Suppressor macrophage treated with lipopolysaccharide for 1 hour (primary cell): ENCODE measurements at places on chromosomes 3 and 15.

- no peak for DNase-seq
Measured at GRCh38 chr15:90018216-90018831, 17.2 kb downstream of the ZNF710 start.

- no peak for DNase-seq
Measured at GRCh38 chr3:103862415-103862814, 1427.6 kb downstream of the ZPLD1 start.

GRCh38 chr15:91553196-91553854 lies 300.2 kb upstream of the SLCO3A1 start:
- no peak for DNase-seq

DNA sequence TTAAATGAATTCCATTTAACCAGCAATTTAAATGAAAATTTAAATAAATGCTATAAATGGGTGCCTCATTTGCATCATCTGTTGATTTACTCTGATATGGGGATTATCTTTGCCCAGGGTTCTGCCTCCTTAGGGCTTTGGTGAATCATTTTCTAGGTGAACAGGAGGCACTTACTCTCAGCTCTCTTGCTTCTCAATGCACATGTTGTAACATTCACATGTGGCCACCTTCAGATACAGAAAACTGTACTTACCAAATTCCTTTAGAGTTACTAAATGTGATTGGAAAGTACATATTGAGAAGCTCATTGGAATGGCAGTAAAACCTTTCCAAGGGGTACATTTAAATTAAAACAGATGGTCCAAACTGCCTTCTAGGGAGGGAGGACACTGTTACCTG lies 20.8 kb downstream of the GADL1 start:
- no peak for DNase-seq

GRCh38 chr15:81942157-81942556 lies 103.7 kb downstream of the MEX3B start:
- DNase-seq = no peak

DNA sequence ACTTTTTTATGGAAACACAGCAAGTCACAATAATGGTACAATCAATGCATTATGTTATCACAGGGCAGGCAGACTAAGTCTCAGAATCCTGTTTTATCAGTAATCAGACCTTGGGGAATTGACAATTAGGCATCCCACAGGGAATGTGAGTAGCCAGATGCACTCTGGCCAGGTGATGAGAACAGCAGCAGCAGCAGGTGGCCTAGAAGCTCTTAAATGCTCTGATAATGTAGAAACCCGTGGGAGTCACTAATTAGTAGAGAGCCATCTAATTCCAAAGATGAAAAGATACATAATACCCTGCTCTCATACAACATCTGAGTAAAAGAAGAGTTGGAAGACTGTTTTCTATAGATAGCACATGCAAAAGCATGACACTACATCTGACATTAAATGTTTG lies 12.6 kb downstream of the CEP152 start:
- no peak for DNase-seq

DNA sequence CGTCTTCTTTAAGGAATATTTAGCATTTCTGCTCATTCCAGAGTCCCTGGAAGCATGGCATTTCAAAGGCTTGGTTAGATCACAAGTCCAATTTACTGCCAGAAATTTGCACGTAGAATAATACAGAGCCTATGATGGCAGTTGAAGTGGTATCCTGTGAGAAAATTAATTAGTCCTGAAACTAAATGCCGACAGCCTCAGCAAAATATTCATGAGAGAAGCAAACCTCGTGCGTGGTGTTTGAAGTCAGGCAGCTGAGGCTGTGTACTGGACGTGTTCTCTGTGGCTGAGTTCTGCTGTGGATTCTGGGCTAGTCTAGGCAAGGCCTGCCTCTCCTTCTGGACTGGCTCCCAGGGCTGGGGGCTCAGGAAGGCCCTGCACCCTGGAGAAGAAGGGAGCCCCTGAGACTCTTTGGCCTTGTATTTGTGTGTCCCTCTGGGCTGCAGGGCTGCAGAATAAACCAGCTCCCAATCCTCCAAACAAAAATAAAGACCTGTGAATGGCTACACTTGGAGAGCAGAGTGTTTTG lies 106.6 kb downstream of the APBA2 start:
- DNase-seq = no peak

GRCh38 chr3:78304115-78304514 lies 1264.2 kb downstream of the ROBO2 start:
- DNase-seq = no peak

DNA sequence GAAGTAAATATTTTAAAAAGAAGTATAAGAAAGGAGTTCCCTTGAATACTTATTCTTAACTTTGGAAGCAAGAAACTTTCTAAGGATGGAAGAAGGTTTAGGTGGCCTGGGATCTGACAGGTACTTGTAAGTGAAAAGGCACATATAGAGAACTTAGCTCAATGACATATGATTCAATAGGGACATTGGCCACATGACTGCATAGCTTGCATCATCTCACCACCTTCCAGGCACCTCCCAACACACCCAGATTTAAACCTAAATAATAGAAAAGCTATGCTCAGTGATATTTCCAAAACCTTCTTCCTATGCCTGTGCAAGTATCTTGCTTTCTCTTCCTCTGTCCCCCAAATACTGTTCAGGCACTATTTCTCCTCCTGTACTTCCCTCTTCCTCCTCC lies 4.7 kb upstream of the P2RY1 start:
- DNase-seq = no peak

- DNase-seq = no peak
Measured at GRCh38 chr3:48202632-48203031, 14.4 kb upstream of the CDC25A start.

DNA sequence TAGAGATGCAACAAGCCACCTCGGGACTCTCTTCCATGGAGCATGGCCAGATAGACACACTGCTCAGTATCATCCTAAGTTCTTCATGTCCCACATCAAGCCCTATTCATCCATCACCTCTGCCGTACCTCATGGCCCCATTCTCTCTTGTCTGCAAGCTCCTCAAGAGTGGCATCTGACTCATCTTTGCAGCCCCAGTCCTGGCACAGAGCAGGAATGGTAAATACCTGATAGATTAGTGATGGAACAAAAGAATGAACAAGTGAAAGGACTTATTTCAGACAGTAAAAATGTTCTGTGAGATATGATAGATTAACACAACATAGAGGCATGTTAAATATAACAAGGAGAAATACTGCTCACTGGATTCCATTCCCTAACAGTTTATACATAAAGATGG lies 176.4 kb downstream of the ISL2 start:
- DNase-seq = no peak

GRCh38 chr15:40063563-40064011 lies 24.6 kb upstream of the SRP14 start:
- no peak for DNase-seq

DNA sequence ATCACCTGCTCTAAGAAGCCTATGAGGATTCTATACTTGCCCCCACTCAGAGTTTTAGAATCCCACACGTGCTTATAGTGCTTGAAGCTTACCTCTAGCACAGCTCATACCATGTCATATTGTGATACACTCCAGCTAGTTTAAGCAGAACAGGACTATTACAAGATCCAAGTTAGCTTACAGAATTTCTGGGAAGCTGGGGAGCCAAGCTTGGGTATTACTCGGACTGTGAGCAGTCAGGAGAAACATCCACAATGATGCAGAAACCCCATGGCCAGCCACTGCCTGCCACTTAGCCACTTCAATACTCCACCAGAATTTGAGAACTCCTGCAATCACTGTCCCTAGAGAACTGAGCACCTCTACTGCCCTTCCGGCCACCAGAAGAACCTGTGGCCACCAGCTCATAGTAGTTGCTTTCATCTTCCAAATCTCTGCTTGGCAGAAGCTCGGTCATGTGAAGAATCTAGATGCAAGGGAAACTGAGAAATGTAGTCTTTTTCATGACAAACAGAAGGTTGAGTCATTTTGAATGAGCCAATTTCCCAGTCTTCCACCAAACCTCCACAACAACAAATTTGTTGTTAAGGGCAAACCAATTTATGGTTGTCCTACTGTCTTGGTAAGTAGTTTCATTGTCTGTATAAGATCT lies 27.7 kb upstream of the SSR3 start:
- DNase-seq = peak; percentile 54

GRCh38 chr15:67732164-67732563 lies 93.1 kb upstream of the SKOR1 start:
- DNase-seq = no peak

DNA sequence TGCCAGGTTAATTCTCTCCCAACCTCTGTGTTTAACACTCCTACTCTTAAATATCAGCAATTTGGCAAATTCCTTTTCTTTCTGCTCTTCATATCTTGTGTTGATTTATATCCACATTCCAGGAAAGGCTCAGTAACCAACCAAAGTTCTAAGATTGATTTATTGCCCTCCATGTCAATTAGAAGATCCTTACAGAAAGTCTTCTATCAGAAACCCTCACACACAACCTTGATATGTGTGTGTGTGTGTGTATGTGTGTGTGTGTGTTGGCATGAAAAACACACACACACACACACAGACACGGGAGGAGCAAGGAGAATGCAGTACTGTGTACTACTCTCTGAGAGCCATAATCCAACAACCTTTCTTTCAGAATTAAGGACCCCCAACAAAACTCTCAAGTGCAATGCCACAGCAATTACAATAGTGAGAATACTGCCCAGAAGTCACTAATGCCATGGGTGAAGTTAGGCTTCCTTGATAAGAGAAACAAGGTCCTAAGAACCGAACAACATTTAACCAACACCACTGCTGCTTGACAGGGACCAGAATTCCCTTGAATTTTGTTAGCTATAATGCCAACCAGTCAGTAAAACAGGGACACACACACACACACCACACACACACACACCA lies 1.1 kb downstream of the LSAMP start:
- no peak for DNase-seq

DNA sequence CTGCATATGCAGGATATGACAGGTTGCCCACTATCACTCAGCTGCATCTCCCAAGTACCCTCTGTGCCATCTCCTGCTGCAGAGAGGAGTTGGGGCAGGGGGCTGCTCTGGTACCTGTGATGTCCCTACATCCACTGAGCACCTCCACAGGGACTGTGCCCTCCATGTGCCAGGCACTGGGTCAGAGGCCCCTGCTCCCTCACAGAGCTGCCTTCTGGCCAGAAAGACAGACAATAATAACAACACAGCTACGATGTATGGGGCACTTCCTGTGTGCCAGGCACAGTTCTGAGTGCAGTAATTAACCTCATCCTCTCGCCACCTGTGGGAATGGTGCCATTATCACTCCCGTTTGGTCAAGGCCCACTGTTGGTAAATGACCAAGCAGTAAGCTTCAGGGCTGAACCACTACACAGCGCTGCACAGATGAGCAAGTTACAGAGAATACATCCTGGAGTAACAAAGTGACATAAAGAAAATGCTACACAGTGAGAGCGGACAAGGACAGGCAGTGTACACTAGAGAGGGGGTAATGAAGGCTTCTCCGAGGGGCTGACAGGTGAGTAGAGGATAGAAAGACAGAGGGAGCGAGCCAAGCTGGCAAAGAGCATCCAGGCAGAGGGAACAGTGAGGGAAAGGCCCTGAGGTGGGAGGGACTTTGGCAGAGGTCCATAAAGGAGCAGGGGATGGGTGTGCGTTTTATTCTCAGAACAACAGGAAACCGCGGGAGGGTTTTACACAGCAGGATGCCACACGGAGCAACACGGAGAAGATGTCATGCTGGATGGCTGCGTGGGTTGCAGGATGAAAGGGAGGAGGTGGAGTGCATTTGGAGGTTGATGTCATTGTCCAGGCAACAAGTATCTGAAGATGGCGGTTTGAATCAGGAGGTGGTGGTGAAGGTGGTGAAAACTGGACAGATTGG lies 13.6 kb downstream of the WNT7A start:
- DNase-seq = no peak

- no peak for DNase-seq
Measured at GRCh38 chr3:128190501-128190900, 37.2 kb downstream of the EEFSEC start.

- no peak for DNase-seq
Measured at GRCh38 chr15:98528046-98528725, 120.2 kb upstream of the IGF1R start.

GRCh38 chr3:102034639-102035451 lies 185.5 kb downstream of the NFKBIZ start:
- no peak for DNase-seq

DNA sequence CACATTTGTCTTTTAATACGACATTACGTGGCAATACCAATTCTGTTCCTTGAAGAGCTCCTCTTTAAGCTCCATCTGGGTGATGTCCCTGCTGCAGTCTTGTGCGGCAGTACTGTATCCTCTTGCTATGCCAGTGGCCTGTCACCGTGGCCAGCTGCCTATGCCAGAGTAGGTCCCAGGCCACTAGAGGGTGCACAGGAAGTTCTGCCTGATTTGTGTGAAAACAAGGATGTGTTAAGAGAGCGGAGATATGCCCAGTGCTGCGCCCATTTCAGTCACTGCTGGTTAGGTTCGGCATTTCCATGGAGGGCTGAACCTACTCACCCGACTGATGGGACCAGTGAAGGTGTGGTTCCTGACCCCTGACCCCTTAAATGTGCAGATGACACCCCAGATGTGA lies 25.2 kb downstream of the NIPA1 start:
- peak; percentile 32 for DNase-seq

DNA sequence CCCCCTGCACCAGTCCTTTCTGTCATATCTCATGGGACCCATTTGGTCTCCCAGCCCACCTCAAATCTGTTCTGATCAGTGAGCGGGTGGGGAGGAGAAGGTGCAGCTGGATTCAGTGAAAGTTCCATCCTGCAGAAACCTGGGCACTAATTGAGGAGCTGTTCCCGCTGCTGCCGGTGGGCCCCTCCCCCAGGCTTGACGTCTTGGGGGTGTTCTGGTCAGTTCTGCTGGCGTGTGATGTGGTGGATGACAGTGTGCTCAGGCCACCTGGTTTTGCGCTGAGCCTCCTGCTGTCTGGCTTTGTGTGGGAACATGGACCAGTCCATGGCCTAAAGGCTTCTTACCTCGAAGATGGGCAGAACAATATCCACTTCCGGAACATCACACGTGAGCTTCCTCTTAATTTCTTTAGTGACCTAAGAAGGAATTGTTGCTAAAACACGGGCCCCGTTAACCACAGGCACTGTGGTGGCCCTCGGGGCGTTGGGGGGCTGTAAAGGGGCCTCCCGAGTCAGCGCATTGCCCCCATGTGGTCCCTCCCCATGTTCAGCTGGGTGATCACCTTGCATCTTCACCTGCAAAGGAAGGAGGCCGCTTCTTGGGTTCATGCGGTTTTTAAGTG lies 59.7 kb downstream of the RGMA start:
- DNase-seq = no peak

GRCh38 chr3:150765949-150766720 lies 3.2 kb upstream of the SIAH2 start:
- peak; percentile 76 for DNase-seq

- DNase-seq = no peak
Measured at GRCh38 chr3:113468539-113468938, 27.2 kb upstream of the CFAP44 start.

GRCh38 chr3:42101481-42101880 lies 10.3 kb downstream of the TRAK1 start:
- no peak for DNase-seq
